Stimulated activated CD4-positive, alpha-beta T cell treated with anti-CD3 and anti-CD28 coated beads, Interleukin-2, amount 100 ng/mL, for 4 hours (primary cell): ENCODE measurements at places on chromosomes 1 and 21.

DNA sequence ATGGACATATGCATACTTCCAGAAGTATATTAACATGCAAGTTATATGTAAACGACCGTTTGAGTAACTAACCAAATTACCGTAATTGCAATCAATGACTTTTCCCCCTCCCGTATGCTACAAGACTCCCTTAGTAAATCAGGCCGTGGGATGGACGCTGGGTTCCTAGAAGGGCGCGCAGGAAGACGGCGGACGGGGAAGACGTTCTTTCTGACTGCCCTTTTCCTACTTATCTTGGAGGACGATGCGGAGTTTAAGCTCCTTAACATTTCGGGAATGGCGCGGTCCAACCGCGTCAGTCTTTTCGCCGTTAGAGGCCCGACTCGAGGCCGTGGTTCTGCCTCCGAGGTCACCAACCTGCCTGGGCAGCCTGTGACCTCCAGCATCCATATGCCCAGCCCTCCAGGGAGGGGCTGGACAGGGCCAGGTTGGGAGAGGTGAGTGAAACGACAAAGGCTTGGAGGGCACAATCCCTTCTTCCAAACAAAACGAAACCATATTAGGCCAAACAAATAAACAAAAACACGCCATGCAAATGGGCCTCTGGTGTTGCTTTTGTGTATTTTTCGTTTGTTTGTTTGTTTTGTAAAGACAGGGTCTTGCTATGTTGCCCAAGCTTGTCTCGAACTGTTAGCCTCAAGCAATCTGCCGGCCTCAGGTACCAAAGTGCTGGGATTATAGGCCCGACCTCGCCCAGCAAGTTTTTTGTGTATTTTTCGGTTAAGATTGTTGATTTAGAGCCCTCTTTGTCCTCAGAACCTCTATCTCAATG lies 873 bp upstream of the PI4KB start:
- no peak for DNase-seq

DNA sequence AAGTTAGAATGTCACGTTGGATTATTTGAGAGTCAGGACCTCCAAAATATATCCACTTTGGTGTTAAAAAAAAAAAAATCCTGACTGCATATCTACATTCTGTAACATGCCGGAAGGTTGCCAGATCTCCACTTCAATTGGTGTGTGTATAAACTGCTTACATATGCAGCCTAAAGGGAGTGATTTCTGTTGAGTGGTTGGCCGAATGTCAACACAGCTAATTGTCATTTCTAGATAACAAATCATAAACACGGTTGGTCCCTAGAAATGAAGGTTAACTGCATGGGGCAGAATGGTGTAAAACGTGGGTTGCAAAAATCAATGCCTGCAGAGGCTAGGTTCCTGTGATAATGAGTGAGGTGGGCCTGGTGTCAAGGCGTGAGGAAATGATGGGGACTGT lies 15.0 kb upstream of the ROR1 start:
- DNase-seq, result no peak

DNA sequence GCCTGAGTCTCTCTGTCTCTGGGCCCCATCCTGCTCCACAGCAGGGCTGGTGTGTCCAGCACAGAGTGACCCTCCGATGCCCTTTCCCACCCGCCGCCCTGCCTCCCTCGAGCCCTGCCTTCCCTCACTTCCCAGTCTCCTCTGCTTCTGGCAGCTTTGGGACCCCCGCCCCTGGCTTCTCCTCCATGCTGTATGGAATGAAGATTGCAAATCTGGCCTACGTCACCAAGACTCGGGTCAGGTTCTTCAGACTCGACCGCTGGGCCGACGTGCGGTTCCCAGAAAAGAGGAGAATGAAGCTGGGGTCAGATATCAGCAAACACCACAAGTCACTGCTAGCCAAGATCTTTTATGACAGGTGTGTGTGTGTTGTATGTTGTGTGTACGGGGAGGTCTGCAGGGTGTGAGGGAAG lies 14.3 kb downstream of the MOV10 start:
- no peak for DNase-seq

DNA sequence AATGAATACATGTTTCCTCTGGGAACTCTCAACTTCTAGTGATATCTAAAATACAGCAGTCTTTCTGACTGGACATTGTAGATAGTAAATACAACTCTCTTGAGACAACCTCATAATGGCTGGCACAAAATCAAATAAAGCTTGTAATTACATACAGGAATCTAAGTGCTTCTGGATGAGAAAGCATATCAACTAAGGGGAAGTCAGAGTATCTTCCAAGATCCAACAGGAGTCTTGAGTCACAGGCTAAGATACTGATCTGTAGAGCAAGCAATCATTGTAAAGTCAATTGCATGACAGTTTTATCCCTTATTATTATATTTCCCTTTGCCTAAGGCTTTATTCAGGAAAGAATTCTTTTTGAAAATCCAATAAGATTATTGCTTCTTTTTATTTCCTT lies 249.9 kb downstream of the LRRIQ3 start:
- no peak for DNase-seq

- DNase-seq, result no peak
Observed at GRCh38 chr1:151760597-151761385, 2.5 kb downstream of the MRPL9 start.

DNA sequence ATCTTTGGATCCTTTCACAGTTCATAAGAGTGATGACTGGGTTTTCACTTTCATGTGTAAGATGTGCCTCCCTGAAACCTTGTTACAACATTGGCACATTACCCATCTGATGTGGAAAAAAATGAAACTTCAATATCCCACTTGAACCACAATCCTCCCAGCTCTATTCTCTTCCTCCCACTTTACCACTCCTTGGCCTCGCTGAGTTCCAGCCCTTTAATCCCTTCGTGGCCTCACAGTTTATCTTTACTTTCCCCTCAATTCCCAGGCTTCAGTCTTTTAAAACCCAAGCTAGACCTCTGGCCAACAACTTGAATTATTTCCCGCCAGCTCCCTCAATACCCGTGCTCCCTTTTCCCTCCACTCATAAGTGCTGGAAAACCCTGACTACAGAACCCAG lies 25.0 kb upstream of the CTTNBP2NL start:
- DNase-seq, result no peak

GRCh38 chr1:96357141-96357765 lies 364.3 kb upstream of the PTBP2 start:
- no peak for DNase-seq
